ENCODE measurements at places on chromosomes 6 and 20.

- no peak for DNase-seq
Measured at GRCh38 chr6:33610067-33610466, 11.1 kb upstream of the ITPR3 start.

DNA sequence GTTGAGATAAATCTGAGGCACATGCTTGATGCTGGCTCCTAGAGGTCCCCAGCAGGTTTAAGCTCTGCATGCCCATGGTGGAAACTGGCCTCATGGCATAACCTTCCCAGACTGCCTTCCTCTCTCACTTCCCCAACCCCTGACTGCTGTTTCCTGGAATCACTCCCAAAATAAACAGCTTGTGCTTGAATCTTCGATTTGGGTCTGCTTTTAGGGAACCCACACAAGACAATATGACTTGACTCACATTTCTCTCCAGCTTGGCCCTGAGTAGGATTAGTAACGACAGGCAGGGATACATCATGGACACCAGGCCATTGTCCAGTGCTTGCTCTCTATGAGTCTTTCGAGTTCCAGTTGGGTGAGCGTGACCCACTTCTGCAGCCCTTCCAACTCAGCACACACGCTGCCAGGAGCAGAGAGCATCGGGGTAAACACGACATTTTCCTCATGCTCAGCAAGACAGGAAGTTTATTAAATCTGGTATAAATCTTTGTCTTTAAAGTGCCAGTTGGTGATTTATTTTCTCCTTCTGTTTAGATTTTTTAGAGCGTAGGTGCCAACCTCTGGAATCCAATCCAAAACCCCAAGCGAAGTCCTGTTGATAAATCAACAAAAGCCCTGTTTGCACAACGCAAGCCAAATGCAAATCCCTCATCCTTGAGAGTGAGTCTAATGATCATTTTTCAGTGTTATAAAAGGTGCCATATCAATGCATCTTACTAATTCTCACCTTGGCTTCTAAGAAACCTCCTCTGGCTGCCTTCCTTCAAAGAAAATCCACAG is 135.0 kb downstream of the FOXA2 start:
- DNase-seq: no peak

GRCh38 chr6:166657531-166657930 is 30.5 kb upstream of the RPS6KA2 start:
- no peak for DNase-seq

DNA sequence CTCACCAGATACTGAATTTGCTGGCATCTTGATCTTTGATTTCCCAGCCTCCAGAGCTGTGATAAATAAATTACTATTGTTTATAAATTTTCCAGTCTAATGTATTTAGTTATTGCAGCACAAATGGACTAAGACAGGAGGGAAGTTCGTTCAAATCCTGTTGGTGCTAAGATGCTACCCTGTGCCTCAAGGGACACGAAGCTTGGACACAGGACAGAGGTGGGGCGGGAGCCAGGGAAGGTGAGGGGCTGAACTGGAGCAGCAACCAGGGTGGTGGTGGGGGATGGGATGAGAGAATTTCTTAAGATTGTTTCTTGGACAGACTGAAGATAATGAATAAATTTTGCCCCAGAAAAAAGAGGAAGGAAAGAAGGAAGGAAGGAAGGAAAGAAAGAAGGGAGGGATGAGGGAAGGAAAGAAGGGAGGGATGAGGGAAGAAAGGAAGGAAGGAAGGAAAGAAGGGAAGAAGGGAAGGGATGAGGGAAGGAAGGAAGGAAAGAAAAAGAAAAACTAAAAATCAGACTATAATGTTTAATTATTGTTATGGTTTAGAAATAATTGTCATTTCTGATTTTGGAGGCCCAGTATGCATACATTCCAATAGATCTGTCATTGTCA is 127.2 kb downstream of the CDC5L start:
- DNase-seq: no peak

DNA sequence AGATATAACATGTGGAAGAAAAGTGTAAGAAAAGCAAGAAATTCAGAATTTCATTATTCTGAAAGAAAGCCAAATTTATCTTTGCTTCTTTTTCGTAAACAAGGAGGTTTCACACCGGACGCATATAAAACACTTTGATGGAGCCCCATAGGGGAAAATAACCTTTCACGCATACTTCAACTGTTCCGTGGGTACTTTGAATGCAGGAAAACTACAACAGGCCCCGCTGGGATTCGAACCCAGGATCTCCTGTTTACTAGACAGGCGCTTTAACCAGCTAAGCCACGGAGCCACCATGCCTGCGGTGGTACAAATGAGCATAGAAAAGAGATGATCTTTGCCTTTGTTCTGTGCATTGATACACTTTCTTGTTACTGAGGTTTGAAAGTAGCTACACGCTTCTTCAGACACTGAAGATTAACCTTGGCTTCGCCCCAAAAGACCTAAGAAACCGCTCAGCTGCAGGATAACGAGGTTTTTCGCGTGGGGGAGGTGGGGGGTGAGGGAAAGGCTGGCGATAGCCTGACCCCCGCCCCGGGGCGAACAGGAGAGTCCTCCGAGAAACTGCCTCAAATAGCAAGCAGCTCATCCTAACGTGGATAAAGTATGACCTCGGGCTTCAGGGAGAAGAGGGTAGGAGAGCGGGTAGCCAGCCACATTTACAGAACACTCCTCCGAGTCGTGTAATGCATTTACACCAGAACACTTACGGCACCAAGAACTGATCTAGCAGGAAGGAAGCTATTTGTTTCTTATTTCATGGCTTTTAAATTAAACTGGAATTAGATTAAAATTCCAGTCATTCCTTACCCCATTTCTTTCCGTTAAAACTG is 5.3 kb upstream of the HMGN4 start:
- DNase-seq: no peak

GRCh38 chr6:3822747-3823445 is 26.3 kb upstream of the FAM50B start:
- no peak for DNase-seq

DNA sequence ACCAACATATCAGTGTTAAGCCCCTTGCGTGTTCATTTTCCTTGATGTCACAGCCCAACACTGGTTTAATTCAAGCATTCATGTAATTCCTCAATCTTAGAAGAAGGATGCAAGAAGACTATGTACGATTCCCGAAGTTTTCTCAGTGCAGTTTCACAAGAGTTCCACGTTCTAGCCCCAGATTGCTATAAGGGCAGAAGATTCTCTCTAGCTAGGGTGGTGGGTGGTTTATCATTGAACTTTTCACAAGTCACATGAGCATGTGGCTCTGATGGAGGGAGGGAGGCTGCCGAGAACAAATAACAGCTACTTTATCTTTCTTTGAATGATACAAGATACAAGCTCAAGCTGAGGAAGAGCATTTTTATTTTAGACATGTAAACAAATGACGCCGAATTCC is 71.9 kb upstream of the NHSL1 start:
- no peak for DNase-seq

DNA sequence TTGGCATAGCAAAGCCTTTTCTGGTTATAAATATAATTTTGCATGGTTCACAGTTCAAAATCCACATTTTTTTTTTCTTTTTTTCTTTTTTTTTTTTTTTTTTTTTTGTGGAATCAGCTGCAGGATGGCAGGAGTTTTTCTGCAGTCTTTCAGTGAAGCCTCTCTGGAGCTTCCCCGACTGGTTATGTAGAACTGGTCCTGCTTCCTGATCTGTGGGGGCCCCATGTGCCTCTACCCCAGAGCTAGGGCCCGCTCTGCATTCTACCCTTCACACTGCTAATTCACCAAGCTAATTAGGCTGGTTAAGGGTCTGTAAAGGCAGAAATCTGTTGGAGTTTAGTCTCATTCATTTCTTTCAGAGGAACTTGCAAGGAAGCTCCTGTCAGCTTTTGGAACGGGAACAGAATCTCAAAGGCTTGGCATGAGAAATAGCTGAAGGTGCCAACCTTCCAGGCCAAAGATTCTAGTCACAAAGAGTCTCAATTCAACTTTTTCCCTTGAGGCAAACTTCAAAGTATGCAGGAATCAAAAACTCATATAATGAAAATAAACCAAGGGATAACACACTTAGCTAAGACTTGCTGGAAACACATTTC is 45.5 kb downstream of the HMGN3 start:
- no peak for DNase-seq

GRCh38 chr6:40509086-40509485 is 78.1 kb downstream of the LRFN2 start:
- DNase-seq: no peak

- DNase-seq: no peak
Measured at GRCh38 chr20:52193133-52193532, 1.6 kb upstream of the ZFP64 start.

GRCh38 chr6:38631186-38631783 is 8.4 kb downstream of the BTBD9 start:
- no peak for DNase-seq

- DNase-seq: no peak
Measured at GRCh38 chr20:20527661-20528060, 159.8 kb downstream of the INSM1 start.

- no peak for DNase-seq
Measured at GRCh38 chr6:40054186-40054585, 119.9 kb upstream of the MOCS1 start.
